Osteoblast (primary cell): ENCODE measurements at places on chromosomes 7 and 10. TPM values are rescaled to one million over a fixed set of nuclear protein-coding genes. Genes with fewer than 3 reads are reported as not detected.

GRCh38 chr7:4725014-4725849 is 43.1 kb downstream of the FOXK1 start:
- peak; percentile 99 for DNase-seq

DNA sequence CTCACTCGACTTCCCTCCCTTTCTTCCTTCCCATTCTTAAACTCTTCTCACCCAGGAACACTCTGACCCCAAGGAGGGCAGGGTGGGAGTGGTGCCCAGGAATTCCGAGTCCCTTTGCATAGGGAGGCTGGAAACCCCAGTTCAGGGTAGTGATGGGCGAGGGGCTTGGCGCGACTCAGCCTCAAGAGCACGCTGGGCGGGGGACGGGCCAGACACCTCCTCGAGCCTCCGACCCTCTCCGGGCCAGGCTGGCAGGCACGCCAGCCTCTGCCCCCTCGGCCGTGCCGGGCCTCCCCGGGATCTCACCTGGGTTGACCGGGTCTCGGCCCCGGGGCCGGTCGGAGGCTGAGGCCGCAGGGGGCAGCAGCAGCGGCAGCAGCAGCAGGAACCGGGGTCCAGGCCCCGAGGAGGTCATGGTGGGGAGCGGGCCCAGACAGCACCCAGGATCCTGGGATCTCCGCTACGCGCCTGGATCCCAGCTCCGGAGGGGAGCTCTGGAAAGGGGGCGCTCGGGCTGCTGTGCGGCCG is 457 bp downstream of the PLOD3 start:
- DNase-seq = no peak

CTNNA3 gene
- total RNA-seq = not detected in 2 replicates

DNA sequence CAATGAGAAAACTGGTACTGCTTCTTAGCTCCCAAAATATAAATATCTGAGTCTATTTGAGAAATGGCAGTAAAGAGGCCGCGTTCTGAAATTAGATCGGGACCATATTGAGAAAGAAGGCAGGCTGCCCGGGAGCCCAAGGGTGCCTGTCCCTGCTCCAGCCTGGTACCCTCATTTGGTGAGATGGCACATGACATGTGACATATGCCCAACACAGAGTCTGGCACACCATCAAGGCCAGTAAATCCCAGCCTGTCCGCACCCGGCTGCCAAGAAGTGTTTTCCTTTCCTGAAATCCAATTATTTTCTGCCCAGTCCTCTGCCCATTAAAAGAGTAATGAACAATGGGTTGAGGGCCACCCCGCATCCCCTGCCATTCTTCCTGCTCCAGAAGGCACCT is 66.4 kb downstream of the CDH23 start:
- peak; percentile 65 for DNase-seq

RTKN2 gene
- total RNA-seq = 7.7 and 8.0 TPM in 2 replicates

GRCh38 chr10:115861455-115861854 is 411.6 kb downstream of the GFRA1 start:
- DNase-seq = no peak
